Endodermal cell (in vitro differentiated cells): ENCODE measurements at places on chromosomes 3 and 15. TPM values are rescaled to one million over a fixed set of nuclear protein-coding genes. Genes with fewer than 3 reads are reported as not detected.

Gene CA12
- 1.6 and 2.1 TPM in 2 replicates for total RNA-seq

Gene FMN1
- 1.1 and 1.2 TPM in 2 replicates for total RNA-seq

- peaks cover 6% of the 10 kb centered on the region for H3K4me1 ChIP-seq
- H3K4me3 ChIP-seq: peak overlapping the region; percentile 85
- no peaks in the 10 kb centered on the region for H3K36me3 ChIP-seq
- no peak for DNase-seq
- H3K27me3 ChIP-seq: no peaks in the 10 kb centered on the region
Observed at GRCh38 chr3:99818818-99819217, 1.2 kb downstream of the CMSS1 start.

- H3K27me3 ChIP-seq: no peaks in the 10 kb centered on the region
- no peak overlapping the region for H3K27ac ChIP-seq
- no peaks in the 10 kb centered on the region for H3K36me3 ChIP-seq
- no peak for DNase-seq
Observed at GRCh38 chr3:123695731-123696640, 111.1 kb upstream of the HACD2 start.

DNA sequence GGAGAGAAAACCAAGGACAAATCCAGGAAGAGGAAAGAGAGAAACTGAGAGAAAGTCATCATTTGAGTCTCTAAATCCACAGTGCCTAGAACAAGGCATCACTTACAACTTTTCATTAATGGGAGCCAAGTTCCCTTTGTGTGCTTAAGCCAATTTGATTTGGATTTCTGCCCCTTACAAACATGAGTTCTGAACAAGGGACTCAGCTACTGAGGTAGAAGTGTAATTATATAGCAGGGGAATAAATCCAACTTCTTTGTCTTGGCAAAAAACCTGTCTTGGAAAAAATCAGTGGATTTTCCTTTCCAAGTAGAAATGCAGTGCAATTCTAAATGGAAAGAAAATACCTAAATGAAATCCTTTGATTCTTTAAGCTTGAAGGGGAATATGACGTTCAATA is 307.2 kb upstream of the CNTN3 start:
- no peaks in the 10 kb centered on the region for H3K36me3 ChIP-seq
- H3K4me3 ChIP-seq: no peak overlapping the region
- H3K27ac ChIP-seq: no peak overlapping the region
- no peaks in the 10 kb centered on the region for H3K4me1 ChIP-seq

GRCh38 chr3:25293736-25294135 is 134.3 kb upstream of the RARB start:
- peaks cover 4% of the 10 kb centered on the region for H3K4me1 ChIP-seq
- no peak overlapping the region for H3K4me3 ChIP-seq
- H3K27ac ChIP-seq: no peak overlapping the region

DNA sequence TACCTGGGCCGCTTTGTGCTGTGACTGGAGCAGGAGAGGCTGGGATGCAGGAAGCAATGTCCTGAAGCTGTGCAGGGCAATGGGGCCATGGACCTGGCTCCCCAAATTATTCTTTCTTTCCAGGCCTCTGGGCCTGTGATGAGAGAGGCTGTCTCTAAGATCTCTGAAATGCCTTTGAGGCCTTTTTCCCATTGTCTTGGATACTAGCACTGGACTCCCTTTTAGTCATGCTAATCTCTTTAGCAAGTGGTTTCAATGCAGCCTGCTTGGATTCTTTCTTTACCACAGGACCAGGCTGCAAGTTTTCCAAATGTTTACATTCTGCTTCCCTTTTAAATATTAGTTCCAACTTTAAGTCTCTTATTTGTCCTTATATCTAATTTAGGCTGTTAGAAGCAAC is 64.8 kb upstream of the SGO1 start:
- no peaks in the 10 kb centered on the region for H3K36me3 ChIP-seq
- H3K4me3 ChIP-seq: no peak overlapping the region
- DNase-seq: no peak
- no peaks in the 10 kb centered on the region for H3K27me3 ChIP-seq

DNA sequence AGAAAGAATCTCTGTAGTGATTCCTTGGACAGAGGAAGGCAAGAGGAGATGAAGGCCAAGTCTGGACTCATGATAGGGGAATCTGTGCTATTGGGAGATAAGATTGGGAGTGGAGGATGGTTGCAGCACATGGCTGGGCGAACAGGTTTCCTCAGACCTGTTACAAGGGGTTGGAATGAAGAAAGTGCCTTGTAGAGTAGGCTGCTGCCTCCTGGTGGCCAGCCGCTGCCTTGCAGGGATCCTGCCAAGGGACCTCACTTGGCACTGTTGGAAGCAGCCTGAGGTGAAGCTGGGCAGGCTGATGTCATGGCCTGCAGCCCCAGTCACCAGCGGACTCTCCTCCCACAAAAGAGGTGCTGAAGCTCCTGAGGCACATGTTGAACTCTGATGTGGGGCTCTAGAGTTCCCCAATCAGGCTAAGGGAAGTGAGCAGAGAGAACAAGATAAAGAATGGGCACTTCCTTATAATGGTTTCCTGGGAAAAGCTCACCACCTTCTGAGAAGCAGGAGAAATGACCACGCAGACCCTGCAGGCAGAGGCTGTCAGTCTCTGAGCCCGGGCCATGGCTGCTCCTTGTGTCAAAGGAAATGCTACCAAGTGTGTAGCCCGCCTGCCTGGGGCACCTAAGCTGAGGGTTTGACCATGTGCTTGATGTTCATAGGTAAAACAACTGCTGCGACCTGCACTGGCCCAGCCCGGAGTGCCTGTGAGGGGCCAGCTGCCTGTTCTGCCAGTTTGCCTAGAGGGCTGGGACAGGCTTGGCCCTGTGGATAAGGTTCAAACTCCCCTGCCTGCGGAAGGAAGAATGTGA is 1.6 kb upstream of the TEX264 start:
- no peak overlapping the region for H3K27ac ChIP-seq
- no peaks in the 10 kb centered on the region for H3K27me3 ChIP-seq
- peak; percentile 99 for DNase-seq
- no peak overlapping the region for H3K4me3 ChIP-seq
- H3K4me1 ChIP-seq: no peaks in the 10 kb centered on the region
